ENCODE measurements at places on chromosomes 16 and 17.

GRCh38 chr16:23771027-23771426, 16.2 kb downstream of the CHP2 start:
- no peak overlapping the region for H3K4me3 ChIP-seq
- no peaks in the 10 kb centered on the region for H3K4me1 ChIP-seq
- H3K27ac ChIP-seq = no peak overlapping the region
- DNase-seq = no peak
- no peaks in the 10 kb centered on the region for H3K27me3 ChIP-seq

- DNase-seq = peak; percentile 59
- peaks cover 27% of the 10 kb centered on the region for H3K4me1 ChIP-seq
- peak overlapping the region; percentile 42 for H3K27ac ChIP-seq
- no peak overlapping the region for H3K4me3 ChIP-seq
Observed at GRCh38 chr17:76492989-76493501, 8.2 kb downstream of the RHBDF2 start.

GRCh38 chr17:79633993-79634813, 23.4 kb upstream of the RBFOX3 start:
- peaks cover 8% of the 10 kb centered on the region for H3K27me3 ChIP-seq
- no peaks in the 10 kb centered on the region for H3K4me1 ChIP-seq
- H3K27ac ChIP-seq = no peak overlapping the region
- H3K4me3 ChIP-seq = no peak overlapping the region
- DNase-seq = no peak

DNA sequence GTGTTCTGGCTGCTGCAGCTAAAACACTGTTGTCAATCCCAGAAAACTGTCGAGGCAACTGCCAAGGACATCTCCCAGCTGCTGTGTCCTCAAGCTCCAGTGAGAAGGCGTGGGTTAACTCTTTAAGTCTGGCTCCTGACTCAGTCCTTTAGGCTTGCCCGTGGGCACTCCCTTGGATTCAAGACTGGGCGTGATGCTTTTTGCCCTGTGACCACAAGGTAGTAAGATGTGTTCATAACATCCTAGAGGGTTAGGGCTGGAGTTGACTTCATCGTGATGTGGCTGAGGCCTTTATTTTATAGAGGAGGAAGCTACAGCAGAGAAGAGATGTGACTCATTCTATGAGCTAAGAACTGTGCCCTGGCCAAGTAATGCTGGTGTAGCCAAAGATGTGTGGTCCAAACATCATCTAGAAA, 50.9 kb upstream of the TEKT3 start:
- no peak overlapping the region for H3K4me3 ChIP-seq
- H3K27me3 ChIP-seq = peaks cover 5% of the 10 kb centered on the region
- no peak overlapping the region for H3K27ac ChIP-seq
- DNase-seq = peak; percentile 18

- no peaks in the 10 kb centered on the region for H3K36me3 ChIP-seq
- H3K4me1 ChIP-seq = no peaks in the 10 kb centered on the region
- H3K27me3 ChIP-seq = no peaks in the 10 kb centered on the region
- H3K4me3 ChIP-seq = no peak overlapping the region
- DNase-seq = no peak
Observed at GRCh38 chr17:6683081-6683684, 30.0 kb downstream of the SLC13A5 start.

DNA sequence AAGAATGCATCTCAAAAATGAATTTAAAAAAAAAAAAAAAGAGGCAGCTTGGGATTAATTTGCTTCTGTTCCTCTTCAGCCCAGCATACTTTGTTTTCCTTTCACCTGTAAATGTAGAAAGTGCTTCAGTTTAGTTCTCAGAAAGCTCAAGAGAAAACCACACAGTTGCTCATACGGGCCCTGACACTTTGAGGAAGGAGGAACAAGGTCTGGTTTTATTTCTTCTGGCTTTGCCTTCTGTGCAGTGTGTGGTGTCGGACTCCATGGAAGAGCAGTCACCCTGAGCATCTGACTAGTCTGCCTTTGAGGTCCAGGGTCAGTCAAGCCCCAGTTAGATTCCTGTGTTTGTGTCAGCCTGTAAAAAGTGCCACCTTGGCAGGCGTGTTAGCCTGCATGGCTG, 27.6 kb downstream of the NMT1 start:
- H3K36me3 ChIP-seq = peaks cover 15% of the 10 kb centered on the region
- no peaks in the 10 kb centered on the region for H3K27me3 ChIP-seq
- no peak overlapping the region for H3K27ac ChIP-seq

GRCh38 chr17:47057830-47058229, 78.8 kb upstream of the RPRML start:
- no peak for DNase-seq
- H3K4me3 ChIP-seq = no peak overlapping the region
- H3K36me3 ChIP-seq = no peaks in the 10 kb centered on the region
- no peaks in the 10 kb centered on the region for H3K4me1 ChIP-seq
